ENCODE measurements at places on chromosomes 12 and 14.

GRCh38 chr12:55681142-55682077, 26.3 kb downstream of the ITGA7 start:
- peak; percentile 40 for ATAC-seq

DNA sequence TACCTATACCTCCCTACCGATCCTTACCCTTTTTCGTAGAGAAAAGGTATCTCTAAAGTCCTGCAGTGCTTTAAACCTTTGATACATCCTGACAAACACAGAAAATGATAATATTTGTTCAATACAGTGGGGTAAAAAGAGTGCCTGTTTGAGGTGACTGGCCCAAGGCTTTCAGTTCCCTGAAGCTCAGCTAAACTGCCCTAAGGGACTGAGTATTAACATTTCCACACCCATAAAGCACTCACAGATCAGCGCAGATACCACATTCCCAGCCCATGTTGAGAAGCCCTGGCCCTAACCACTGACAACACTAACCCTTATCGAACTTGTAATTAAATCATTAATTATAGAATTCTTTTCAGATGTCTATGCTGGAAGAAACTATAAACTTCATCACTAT, 108.7 kb downstream of the DIP2B start:
- ATAC-seq = no peak

- no peak for ATAC-seq
Measured at GRCh38 chr14:100688598-100689461, 37.9 kb upstream of the DLK1 start.

GRCh38 chr14:20614038-20614840, 23.1 kb upstream of the RNASE12 start:
- no peak for ATAC-seq

DNA sequence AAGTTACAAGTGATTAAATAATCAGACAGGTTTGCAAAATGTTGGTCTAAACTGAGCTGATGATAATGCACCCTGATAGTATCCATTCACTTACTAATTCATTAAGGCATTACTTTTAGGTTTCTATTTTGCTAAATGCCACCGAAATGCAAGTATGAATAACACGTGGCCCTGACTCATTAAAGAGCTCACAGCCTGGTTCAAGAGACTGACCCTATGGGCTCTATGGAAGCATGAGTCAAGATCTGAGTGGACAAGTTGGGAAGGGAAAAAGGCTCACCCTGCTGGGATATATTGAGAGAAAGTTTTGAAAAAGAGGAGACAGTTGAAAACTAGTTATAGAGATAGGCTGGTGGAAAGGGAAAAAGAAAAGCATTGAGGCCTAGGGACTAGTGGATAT, 14.8 kb upstream of the LRRC9 start:
- ATAC-seq = no peak

GRCh38 chr12:113203852-113204760, 17.2 kb upstream of the TPCN1 start:
- no peak for ATAC-seq

DNA sequence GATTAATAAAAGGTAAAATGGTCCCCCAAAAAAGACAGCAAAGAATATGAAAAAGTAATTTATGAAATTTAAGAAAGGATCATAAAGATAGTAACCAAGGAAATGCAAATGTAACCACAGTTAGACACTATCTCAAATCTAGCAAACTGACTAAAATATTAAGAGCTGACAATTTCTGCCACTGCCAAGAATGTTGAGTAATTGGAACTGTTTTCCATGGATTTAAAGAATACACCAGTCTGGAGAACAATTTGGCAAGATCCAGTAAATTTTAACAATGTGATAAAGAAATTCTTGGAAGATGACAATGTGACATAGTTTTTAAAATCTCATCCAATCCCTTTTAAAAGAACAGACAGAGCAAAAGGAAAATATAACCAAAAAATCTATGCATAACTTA, 798.0 kb upstream of the MGAT4C start:
- no peak for ATAC-seq

DNA sequence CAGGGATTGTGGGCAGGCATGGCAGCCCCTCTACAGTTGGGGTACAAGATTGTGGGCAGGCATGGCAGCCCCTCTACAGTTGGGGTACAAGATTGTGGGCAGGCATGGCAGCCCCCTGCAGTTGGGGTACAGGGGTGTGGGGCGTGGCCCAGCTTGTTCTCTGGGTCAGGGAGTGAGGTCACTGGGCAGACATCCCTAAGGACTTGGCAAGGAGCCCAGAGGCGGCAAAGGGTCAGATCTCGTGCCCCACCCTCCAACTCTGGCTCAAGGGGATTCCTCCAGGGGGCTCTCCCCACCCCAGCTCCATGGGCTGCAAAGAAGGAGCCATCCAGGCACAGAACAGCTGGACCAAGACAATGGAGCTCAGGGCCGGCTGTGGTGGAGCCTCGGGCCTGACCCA, 25.8 kb upstream of the NUDT14 start:
- ATAC-seq = no peak

- peak; percentile 56 for ATAC-seq
Measured at GRCh38 chr14:64762044-64763034, 58.1 kb downstream of the PLEKHG3 start.

- no peak for ATAC-seq
Measured at GRCh38 chr12:113002155-113002554, 23.8 kb downstream of the OAS2 start.

DNA sequence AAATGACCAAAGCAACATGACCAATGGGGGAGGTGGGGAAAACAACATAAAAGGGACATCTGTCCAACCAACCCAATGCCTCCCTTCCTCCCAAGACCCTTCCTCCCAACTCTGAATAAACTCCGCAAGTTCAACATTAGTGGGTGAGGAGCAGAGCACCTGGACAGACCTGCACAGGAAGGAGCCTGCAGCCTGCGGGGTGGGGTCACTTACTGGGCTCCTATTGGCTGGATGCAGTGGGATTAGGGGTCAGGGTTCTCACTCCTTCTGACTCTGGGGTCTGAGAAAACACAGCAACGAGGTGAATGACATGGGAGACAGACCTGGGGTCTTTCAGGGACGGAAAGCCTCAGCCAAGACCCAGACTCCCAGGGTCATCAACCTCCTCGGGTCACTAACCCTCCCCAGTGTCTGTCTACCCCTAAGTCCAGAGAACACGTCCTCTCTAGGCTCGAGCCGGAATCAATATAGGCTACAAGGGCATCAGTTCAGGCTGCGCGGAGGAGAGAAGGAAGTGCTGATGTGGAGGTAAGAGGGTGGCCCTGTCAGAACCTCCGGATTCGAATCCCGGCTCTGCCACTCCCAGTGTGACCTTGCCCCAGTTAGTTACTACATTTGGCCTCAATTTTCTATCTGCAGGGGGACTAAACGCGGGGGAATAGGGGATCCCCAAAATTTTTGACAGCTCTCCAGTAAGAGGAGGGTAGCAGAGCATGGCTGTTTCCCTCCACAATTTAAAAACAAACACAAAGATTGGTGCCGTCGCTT, 860 bp downstream of the NDRG2 start:
- ATAC-seq = no peak
